ENCODE measurements at places on chromosomes 7 and 10.

- no peak for DNase-seq
Observed at GRCh38 chr10:126334272-126334671, 54.0 kb downstream of the ADAM12 start.

DNA sequence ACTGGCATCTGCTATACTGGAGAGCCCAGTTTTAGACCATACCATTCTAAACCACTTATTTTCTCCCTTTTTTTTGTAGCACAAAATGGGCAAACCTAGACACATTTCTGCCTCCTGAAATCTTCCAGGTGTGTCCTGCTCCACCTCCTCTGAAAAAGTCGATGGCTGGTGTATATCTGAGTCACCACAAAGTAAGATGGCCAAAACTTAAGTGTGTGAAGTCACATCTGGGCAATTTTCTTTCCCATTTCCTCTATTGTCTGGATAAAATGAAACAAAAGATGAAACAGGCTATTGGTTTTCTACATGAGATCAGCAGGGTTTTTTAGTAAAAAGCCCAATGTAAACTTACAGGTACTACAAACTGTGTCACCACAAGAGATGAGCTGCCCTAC lies 65.5 kb downstream of the OSBPL3 start:
- DNase-seq: no peak

GRCh38 chr10:35567951-35568350 lies 37.2 kb upstream of the GJD4 start:
- DNase-seq: no peak

DNA sequence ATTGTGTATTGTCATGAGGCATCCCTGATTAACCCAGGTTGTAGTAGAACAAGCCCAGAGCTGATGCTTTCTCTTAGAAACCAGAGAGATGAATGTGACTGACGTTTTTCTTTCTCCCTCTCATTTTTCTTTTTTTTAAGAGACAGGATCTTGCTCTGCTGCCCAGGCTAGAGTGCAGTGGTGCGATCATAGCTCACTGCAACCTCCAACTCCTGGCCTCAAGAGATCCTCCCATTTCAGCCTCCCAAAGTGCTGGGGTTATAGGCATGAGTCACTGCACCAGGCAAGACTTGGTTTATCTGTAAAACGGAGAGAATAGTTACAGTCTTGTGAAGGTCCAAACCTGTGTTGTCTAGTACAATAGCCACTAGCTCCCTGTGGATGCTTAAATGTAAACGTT lies 5.4 kb downstream of the LMTK2 start:
- DNase-seq: no peak

DNA sequence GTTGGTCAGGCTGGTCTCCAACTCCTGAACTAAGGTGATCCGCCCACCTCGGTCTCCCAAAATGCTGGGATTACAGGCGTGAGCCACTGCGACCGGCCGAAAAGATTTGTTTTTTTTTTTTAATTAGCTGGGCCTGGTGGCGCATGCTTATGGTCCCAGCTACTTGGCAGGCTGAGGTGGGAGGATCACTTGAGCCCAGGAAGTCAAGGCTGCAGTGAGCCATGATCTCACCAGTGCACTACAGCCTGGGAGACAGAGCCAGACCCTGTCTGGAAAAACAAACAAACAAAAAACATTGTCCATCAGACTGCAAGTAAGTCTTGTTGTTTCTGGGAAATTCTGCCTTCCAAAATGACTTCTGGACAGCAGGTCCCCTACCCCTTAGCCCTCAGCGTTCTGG lies 16.3 kb upstream of the ZNF212 start:
- DNase-seq: no peak

- no peak for DNase-seq
Observed at GRCh38 chr10:12443026-12443425, 93.7 kb downstream of the CAMK1D start.

- DNase-seq: no peak
Observed at GRCh38 chr7:19284596-19285300, 139.5 kb upstream of the FERD3L start.

All from AML-193 (cell line).